ENCODE measurements at places on chromosomes 11 and 22.
A peak's percentile ranks its signal among the peaks of the same experiment; 100 is the strongest.

GRCh38 chr11:111086058-111086457 lies 159.5 kb upstream of the POU2AF2 start:
- DNase-seq = no peak

DNA sequence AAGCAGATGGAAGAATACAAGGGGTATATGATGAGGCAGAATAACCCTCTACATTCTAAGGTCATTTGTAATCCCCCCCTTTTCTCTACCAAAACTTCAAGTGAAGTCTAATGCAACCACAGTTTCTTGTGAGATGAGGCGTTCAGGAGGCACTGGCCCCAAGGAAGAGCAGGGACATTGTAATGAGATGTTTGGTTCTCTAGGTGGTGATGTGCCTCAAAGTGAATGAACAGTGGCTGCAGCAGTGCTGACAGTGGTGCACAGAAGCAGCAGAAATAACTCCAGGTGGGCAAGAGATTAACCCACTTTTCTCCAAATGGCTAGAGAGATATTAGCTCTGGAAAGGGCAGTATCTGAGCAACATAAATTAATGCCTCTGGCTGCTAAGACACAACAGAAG lies 33.8 kb downstream of the PDGFD start:
- DNase-seq = no peak

- no peak for DNase-seq
Observed at GRCh38 chr11:119373059-119373920, 8.2 kb downstream of the USP2 start.

- no peak for DNase-seq
Observed at GRCh38 chr11:114166897-114167323, 107.4 kb downstream of the ZBTB16 start.

DNA sequence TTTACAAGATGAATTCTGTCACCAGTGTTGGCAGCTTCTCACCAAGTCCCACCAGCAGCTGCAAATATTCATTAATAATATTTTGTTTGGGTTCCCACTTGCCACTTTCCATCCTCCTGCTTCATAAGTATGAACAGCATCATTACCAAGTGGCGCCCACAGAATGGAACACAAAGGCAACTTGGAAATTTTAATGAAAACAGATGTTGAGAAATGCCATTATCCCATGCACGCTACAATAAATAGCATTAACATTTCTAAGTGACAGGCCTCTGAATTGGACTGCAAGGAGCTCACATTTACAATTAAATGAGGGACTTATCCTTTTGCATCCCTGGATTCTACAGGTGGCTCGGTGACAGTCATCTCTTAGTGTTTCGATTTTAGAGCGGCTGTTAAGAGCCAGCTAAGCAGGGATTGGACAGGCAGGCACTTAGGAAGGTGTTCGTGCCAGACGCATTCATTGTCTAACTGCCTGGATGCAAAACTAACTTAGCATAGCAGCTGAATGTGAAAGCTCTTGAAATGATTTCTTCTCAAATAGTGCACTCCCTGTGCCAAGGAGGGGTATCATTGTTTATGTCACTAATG lies 170.3 kb downstream of the KIRREL3 start:
- no peak for DNase-seq

- no peak for DNase-seq
Observed at GRCh38 chr11:115886422-115886733, 382.2 kb upstream of the CADM1 start.

DNA sequence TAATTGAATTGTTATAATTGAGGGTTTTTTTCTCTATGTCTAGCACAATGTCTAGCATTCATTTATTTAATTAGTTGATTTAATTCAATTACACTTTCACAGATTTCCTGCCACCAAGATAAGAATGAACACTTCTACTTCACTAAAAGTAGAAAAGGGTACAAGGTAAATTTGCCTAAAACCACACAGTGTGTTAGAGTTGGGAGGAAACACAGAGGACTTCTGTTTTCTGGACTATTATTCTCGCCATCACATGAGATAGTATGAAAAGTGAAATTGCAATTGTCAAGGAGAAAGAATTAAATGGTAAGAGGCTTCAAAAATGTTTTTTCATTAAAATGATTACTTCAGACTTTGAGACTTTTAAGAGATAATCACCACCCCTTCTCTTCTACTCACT lies 109.5 kb downstream of the ETS1 start:
- no peak for DNase-seq

GRCh38 chr11:120768949-120769348 lies 255.0 kb upstream of the TBCEL start:
- DNase-seq = no peak

- no peak for DNase-seq
Observed at GRCh38 chr11:127392575-127392974, 392.0 kb upstream of the KIRREL3 start.

- no peak for DNase-seq
Observed at GRCh38 chr11:82858556-82859091, 41.6 kb downstream of the PRCP start.

GRCh38 chr11:40125054-40125453 lies 1334.4 kb downstream of the LRRC4C start:
- no peak for DNase-seq

DNA sequence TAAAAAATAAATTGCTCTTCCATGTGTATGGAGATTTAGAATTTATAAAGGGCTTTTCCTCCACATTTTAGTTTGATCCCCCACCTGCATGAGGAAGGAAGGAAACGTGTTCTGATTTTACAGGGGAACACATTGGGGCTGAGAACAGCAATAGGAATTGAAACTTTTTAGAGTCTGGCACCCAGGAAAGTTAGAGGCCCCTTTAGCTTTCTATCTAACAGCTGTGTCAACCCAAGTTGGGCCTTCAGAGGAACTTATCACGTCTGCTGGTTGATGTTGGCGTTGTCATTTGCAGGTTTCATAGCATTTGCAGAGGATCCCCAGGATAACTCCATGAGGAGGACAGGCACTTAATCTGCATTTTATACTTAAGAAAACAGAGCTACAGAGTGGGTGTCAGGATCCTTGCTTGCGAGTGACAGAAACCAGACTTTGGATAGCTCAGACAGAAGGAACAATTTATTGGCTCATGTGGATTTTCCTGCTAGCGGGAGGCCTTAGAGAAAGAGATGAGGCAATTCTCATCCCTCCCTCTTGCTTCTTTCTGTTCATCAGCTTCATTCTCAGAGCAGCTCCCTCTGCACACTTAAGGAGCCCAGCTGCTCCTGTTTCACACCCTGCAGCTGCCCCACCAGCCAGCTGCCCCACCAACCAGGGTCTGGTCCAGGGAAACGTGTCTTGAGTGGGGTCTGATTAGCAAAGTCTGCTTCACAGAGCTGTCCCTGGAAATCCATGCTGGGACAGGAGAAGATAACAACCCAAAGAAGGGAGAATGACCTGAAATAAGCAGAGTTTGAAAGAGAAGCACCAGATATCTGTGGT lies 92.5 kb upstream of the OR4B1 start:
- DNase-seq = no peak

GRCh38 chr22:24095826-24096757 lies 85.0 kb downstream of the CABIN1 start:
- no peak for DNase-seq

DNA sequence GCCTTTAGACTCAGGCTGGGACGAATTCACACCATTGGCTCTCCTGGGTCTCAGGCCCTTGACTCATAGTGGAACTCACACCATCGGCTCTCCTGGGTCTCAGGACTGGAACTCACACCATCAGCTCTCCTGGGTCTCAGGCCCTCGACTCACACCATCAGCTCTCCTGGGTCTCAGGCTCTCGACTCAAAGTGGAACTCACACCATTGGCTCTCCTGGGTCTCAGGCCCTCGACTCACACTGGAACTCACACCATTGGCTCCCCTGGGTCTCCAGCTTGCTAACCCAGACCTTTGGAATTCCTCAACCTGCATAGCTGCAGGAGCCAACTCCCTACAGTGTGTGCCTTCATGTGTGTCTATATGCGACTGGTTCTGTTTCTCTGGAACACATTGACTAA lies 56.7 kb downstream of the SHISAL1 start:
- no peak for DNase-seq

- peak; percentile 65 for DNase-seq
Observed at GRCh38 chr11:68213135-68213515, at the start of gene KMT5B. Gene KMT5B (minus strand): TSS chr11:68213296. CDS start chr11:68190076, 23,220 bp downstream.

GRCh38 chr11:31247321-31247720 lies 122.2 kb downstream of the DCDC1 start:
- DNase-seq = no peak

DNA sequence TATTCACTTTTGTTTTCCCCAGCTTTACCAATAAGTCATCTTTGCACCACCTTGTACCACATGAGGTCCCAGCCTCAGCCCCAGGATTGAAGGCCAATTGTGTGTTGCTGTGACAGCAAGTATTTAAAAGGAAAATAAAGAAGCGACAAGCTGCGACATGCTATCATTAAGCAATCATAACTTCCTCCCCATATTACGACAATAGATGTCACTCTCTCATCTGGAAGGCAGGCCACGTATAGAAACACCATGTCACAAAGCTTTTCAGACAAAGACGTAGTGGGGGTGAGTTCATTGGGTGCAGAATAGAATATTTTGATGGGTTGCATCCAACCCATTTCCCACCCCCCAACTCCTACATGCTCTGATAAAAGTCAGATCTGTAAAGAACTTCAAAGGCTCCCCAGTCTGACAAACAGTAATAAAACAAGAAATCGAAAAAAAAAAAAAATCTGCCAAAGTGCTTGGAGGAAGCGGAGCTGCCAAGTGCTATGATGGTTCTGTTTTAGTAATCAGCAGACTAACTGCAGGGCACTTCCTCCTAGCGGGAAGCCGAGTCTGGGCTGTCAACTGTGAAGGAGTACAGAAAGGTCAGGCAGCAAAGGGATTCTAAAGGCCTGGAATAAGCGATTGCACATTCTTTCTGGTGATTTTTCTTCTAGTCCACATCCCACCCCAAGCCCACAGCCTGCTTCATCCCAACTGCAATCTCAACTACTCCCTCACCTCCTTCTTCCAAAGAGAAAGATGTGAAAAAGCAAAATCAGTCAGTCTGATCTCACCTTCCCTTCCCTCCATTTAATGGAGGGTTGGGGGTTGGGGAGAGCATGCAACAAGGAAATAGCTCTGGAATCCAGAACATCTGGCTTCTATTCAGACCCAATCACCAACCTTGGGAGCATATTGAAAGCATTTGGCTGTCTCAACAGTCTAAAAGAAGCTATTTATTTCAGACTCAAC lies 131.4 kb upstream of the UBASH3B start:
- DNase-seq = no peak

DNA sequence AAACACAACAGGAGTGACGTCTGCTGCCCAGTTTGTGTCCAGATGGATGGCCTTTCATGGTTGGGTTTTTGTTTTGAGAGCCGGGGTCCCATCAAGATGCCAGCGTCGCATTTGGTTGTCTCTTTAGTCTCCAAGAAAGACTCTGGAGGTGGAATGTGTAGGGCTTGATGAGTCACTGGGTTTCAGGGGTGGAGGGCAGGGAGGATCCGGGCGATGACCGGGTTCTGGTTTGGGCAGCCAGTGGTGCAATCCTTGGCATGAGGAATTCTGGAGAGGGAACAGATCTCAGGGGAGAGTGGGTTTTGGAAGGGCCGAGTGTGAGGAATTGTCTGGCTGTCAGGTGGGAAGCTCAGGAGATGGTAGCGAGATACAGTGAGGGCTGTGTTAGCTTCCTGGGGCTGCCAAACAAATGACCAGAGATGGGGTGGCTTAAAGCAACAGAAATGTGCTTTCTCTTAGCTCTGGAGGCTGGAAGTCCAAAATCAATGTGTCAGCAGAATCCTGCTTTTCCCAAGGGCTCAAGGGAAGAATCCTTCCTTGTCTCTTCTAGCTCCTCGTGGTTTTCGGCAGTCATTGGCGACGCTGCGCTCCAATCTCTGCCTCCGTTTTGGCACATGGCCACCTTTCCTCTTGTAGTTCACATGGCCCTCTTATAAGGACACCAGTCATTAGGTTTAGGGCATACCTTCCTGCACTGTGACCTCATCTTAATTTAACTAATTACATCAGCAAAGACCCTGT lies 26.4 kb upstream of the PPFIA1 start:
- no peak for DNase-seq

DNA sequence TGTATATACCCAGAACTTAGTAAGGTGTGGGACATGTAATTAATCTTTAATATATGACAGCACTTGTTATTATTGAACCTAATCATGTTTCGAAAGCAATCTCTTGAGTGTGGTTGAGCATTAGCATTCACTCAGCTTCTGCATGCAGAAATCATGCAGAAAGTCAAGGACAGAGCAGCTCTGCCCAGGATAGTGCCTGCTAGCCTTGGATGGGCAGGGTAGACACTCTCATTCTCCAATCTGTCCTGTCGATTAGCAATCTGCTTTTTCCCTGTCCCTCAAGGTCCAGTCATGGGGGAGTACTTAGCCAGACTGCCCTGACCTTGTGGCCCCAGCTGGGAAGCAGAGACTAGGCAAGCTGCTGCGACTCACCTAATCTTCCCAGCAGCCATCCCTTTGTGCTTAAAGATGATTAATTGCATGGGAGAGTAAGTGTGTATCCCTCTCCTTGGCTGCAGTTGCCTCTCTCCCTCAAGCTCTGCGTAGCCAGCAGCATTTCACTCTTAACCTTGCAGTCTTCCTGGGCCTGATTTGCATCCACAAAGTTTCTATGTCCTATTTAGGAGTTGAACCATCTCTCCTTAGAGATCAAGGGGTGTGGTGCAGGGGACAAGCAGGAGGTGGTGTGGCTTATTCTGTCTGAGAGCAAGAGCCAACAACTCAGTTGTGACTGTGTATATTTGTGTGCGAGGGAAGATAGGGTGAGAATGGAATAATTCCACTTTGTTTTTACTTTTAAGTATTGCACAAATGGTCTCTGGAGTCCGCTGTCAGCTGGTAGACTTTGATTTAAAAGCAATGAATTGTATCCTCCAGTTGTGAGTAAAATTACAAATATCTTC lies 101.4 kb downstream of the FDX1 start:
- DNase-seq = no peak

GRCh38 chr11:109978895-109979294 lies 114.3 kb upstream of the ZC3H12C start:
- no peak for DNase-seq

DNA sequence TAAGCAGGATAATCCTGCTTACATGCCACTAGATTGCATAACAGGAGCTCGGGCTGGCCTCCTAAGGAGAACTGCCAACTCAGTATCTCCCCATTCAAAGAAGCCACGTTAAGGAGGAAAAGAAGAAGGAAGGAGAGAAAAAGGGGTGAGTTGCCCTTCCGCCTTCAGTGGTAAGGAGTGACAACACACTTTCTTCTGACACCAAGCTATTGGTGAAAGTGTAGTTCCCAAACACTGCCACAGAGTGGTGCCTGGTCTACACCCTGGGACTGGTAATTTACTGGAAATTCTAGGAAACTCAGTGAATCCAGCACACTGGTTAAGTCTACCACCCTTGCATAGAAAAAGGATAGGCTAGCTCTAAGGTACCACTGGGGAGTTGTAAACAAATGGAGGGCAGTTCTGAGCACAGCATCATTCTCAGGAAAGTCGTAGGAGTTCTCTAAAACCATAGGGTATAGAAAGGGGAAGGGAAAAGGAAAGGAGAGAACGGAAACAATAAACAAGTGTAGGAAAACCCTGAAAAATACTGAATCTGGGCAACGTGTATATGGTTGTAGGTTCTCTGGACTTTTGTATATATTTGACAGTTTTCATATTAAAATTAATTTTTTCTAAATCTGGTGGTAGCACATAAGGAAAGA lies 58.2 kb downstream of the RRAS2 start:
- peak; percentile 30 for DNase-seq

GRCh38 chr22:47201996-47202818 lies 439.8 kb downstream of the TBC1D22A start:
- DNase-seq = no peak
